ENCODE measurements at places on chromosomes 7 and 10.

GRCh38 chr7:120164-120991 is 72.0 kb upstream of the FAM20C start:
- no peak for DNase-seq

DNA sequence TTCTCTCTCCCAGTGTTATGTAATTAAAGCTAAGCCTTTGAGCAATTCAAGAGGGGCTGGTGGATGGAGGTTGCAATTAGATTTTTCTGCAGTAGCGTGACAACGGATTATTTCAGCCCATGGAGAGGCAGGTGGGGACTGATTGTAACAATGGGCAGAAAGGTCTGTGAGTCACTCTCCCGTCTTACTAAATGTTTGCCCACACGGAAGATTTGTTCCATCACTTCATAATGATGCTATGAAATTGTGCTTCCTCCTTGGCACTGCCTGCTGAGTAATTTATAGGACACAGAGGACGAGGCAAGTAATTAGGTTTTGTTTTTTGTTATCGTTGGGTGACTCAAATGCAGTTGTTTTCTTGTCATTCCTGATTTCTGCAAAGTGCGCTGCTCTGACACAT is 594.5 kb upstream of the DPP6 start:
- DNase-seq = no peak

GRCh38 chr10:2150288-2150687 is 413.0 kb upstream of the ADARB2 start:
- DNase-seq = no peak

DNA sequence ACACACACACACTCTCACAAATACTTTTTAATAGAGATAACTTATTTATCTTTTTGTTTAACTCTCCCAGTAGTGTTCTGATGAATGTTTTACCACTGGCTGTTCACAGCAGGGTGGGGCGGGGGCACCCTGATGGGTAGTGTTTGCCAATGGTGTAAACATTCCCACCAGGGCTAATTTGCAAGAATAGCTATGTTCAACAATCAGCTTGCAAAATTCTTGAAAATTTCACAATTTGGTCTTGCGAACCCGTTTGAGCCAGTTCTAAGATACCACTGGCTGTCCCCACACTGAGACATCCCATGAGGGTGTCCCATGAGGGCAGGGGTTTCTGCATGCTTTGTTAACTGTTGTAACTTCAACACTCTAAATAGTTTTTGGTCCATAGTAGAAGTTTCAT is 348.5 kb downstream of the CXCL12 start:
- DNase-seq = no peak

DNA sequence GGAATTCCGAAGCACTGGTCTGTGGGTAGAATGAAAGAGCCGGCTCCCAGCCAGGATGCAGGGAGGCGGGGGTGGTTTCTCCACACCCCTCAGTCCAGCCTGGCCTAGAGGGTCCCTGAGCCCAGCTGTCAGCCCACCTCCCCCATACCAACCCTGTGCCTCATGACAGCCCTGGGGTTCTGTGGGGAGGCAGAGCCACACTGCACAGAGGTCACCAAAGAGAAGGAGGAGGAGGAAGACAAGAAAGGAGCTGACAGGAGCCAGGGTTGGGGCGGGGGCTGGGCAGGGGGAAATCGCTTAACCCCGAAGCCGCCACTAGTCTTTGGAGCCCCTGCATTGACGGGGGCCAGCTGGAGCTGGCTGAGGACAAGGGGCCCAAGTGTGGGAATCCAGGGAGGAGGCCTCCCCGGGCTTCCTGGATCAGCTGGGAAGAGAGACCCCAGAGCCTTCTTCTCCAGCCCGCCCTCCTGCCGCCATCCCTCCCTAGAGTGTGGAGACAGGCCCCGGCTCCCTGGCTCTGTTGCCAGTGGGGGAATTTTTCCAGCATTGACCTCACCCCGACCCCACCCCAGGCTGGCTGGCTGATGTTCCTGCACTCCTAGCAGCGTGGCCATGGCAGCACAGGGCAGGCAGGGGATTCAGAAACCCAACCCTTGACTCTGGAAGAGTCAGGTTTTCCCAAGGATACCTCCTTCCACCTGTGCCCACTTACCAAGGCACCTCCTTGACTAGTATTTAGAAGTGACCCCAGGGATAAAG is 32.5 kb downstream of the KAZALD1 start:
- no peak for DNase-seq

GRCh38 chr7:100152404-100152803 is 3.7 kb downstream of the LAMTOR4 start:
- no peak for DNase-seq

Measured in HCEC 1CT (cell line).